Stimulated activated memory B cell treated with anti-CD40 and anti-IgM and Interleukin-4, amounts not matched to agents 10 μg/mL and 1 μg/mL and 100 μg/mL, for 72 hours (primary cell): ENCODE measurements at places on chromosomes 13 and 19.

DNA sequence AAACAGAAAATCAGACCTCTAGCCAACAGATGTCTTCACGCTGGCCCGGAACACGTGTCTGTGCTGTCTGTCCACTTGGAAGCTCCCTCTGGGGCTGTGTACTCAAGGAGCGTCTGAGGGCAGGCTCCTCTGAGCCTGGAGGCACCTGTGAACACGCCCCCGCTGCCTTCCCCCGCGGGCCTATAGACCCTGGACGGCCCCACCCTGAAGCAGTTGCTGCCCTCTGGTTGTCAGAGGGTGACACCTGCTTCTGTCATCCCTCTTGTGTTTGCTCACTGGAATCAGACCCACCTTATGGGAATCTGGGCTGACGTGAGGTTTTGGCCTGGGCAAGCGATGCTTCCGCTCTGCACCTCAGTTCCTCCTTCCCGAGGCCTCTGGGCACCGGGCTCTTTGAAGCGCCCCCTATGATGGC, 19.2 kb downstream of the EPN1 start:
- no peak for ATAC-seq

DNA sequence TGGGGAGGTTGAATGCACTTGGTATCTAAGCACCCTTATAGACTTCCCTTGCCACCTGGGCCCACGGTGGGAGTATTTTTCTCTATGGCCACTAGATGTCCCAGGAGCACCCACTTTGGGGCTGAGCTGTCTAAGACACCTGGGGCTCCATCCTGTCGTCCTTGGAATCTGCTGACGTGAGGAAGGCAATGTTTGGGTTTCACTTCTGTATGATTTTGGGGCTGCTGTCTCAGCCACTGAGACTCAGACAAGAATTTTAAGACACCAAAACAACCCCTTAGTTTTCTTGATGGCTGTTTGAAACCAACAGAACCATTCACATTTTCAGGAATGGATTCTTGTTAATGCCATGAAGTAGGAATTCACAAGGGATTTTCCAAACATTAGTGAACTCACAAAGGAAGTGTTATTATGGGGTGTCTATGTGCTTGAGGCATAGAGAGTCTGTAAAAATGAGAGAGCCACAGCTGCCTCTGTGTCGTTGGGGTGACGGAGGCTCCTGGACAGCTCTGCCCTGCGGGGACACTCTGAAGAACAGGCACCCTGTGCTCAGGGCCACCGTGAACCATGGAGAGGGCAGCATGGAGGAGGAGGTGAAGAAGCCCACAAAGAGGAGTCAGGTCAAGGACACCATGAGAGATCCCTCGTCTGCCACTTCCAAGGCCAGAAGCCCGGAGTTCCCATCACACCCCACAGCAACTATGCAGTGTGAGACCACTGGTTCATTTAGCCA, 106.8 kb upstream of the SPATA13 start:
- ATAC-seq, result peak; percentile 89

GRCh38 chr13:103203735-103204330, 137.6 kb upstream of the SLC10A2 start:
- ATAC-seq, result no peak

- ATAC-seq, result no peak
These were observed 14.2 kb downstream of the EFNB2 start for GRCh38 chr13:106521095-106521799.

GRCh38 chr13:57624565-57625435, 6.7 kb upstream of the PCDH17 start:
- no peak for ATAC-seq

- peak; percentile 45 for ATAC-seq
These were observed 7.3 kb downstream of the LYL1 start for GRCh38 chr19:13095393-13095784.

- ATAC-seq, result no peak
These were observed 546.7 kb downstream of the RFC3 start for GRCh38 chr13:34364633-34365032.

GRCh38 chr19:27717825-27718224, 1495.1 kb downstream of the UQCRFS1 start:
- ATAC-seq, result no peak

DNA sequence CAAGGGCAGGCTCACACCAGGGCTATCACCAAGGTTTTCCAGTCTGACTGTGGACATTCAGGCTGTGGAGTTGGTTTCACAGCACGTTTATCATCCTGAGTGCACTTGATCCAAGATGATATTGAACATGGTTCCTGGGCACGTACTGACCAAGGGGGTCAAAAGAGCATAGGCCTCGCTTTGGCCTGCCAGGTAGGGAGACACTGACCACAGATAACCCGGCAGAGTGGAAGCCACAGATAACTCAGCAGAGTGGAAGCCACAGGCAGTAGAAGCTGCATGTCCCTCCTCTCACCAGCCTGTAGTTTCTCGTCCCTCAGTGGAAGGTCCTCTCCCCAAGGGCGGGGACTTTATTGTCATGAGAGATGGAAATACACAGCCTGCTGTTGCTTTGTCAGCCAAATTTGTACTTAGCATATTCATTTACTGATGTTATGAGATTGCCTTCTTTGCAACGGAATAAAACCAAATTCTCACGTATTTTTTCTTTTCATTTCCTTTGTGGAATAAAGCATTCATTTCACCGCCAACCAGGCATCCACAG, 8.8 kb upstream of the KRTDAP start:
- no peak for ATAC-seq

DNA sequence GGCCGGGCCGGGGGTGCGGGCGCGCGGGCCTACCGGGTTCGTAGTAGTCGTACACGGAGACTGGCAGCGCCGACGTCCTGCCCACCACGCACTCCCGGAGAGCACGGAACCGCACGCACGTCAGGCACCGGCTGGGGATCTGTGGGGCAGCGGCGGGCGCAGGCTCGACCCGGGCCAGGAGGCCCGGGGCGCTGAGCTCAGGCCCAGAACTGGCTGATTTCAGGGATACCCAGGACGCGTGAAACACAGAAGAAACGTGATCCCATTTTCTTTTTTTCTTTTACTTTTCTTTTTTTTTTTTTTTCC, 9.0 kb downstream of the F2RL3 start:
- peak; percentile 35 for ATAC-seq

GRCh38 chr13:50839828-50840227, 3.7 kb downstream of the DLEU7 start:
- ATAC-seq, result no peak

GRCh38 chr13:101751488-101751887, 299.0 kb downstream of the ITGBL1 start:
- ATAC-seq, result peak; percentile 6

GRCh38 chr13:30156270-30156669, 151.1 kb downstream of the KATNAL1 start:
- no peak for ATAC-seq

DNA sequence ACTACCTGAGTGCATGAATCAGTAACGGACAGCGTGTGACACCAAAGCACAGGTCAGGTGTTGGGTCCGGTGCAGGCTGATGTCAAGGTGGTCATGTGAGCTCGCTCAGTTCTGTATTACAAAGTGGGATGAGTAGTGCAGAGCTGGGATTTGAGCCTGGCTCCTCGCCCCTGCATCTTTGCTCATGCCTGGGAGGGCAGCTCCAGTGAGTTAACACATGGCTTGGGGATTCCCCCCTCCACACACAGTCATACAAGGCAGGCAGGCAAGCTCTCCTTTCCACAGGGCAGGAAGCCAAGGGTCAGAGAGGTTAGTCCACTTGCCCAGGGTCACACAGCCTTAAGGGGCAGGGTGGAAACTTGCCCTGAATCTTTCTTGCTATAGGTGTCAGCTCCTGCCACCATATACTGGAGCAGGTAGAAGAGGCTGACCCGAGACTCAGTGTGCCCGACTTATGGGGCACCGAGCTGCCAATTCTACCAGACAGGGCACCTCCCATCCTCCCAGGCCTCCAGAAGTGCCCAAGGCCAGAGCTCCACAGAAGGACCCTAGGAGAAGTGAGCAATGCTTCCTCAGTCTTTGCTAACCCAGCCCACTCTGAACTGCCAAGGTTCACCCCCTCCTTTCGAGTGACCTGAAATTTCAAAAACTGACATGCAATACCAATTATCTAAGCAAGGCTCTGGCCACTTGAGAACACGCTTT, 35.4 kb downstream of the ZNF787 start:
- no peak for ATAC-seq

- ATAC-seq, result no peak
These were observed 10.5 kb upstream of the GJA3 start for GRCh38 chr13:20171364-20171763.

GRCh38 chr19:48806518-48806817, 4.4 kb downstream of the BCAT2 start:
- no peak for ATAC-seq

- no peak for ATAC-seq
These were observed 152.5 kb downstream of the RGCC start for GRCh38 chr13:41609828-41610227.

DNA sequence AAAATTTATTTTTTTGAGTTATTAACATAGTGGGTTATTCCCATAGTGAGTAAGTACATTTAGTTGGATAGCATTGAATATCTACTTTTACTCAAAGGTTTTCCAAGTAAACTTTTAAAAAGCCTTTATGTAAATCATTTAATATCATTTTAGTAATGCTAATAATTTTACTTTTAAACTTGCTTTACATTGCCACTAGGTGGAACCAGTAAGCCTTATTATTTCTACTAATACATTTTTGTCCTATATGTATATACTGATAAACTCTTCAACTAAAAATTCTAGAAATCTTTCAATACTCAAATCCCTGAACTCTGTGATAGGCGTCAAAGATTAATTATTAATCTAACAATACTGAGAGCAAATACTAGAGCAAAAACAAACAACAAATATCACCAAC, 1709.2 kb upstream of the PCDH20 start:
- no peak for ATAC-seq

DNA sequence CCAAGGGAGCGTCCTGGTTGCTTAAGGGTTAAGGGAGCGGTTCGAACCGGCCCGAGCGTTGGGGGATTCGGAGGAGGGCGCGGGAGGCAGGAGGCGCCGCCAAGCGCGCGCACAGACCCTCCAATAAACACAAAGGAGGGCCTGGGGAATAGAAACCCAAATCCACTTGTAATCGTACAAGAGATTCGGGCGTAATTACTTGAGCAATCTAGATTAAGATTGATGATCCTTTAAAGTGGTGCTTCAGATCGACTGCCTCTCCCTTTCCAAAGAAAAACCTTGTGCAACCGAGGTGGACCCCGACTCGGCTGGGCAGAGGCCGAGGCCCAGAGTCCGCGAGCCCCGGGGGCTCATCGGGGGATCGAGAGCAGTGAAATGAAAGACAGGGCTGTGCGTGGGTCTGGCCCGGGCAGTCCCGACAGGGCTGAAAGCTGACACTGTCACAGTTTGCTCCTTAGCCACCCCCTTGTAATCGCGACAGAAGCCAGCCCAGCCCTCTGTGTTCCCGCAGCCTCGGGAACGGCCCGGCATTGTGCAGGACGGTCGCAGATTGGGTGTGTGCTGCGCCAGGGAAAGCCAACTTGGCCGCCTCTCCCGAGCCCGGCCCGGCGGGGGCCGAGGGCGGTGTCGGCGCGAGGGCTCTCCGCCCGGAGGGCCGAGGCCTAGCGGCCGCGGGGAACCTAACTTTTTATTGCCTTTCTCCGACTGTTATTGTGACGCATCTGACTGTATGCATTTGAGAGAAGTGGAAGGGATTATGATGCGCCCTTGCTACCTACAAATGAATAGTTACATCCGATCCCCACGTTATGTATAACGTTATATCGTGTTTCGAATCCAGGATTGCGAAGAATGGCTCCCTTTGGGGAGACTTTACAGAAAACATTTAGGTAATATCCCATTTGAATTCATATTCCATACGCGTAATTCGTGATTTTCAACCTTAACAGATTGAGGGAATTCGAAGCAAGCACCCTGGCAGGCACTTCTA, 5.5 kb downstream of the MAB21L1 start:
- ATAC-seq, result no peak

GRCh38 chr19:35030257-35031071, at the start of gene SCN1B:
Gene SCN1B (plus strand): TSS chr19:35030470. CDS start chr19:35030821, 351 bp downstream.
- peak; percentile 61 for ATAC-seq
